Right lung (tissue), 10 donors: ENCODE measurements at places on chromosomes 5 and 9. TPM values are rescaled to one million over a fixed set of nuclear protein-coding genes. Genes with fewer than 3 reads are reported as not detected.

DNA sequence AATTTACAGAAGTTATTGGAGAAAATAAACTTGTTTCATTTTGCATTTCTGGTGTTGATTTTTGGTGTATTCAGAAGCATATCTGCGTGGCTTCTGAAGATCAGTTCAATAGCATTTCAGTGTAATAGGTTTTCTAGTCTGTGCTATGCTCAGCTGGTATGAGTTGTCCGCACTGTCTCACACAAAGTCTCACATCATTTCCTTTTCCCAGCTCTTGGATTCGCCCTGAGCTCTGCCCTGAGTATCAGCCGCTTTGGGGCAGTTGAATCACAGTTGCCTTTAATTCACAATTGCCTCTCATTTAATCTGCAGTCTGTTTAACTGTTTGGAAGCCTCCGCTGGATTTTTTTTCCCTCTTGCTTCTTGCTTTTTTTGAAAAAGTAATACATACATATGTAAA, 6.4 kb upstream of the TTC23L start:
- DNase-seq = no peak

- no peak for DNase-seq
Measured at GRCh38 chr5:160432196-160432595, 10.5 kb downstream of the PTTG1 start.

DNA sequence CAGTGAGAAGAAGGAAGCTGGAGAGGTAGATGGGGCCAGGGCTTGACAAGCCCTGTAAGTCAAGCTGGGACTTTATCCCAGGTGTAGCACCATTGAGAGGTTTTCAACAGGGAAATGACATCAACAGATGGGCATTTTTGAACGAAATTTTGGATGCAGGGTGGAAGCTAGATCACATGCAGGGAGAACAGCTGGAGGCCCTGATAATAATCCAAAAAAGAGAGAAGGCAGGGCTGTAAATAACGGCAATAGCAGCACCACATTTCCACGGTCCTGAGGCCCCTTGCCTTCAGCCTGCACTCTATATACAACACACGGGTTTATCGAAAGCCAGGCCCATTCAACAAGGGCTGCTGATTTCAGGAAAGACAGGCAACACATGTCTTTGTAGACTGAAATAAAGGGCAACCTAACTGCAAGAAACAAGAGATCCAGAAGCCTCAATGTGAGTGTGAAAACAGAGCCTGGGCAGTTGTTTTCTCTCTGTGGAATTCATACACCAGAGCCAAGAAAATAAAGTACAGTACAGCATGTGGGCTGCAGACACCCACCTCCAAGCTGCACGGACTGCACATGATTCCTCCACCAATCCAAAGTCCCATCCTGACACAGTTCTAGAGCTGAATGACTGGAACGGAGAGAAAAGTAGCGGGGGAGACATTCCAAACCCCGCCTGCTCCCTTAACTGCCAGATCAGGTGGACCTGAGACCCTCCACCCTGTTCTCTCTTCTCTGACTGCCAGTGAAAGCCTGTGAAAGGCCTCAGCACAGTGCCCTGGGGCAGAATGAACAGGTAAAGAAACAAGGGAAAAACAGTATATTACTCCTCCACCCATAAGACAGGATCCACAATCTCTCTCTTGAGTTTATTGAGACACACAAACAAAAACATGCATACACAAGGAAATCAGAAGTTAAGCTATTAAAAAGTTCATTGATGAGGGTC, 36.3 kb downstream of the KLHL3 start:
- DNase-seq = no peak

- no peak for DNase-seq
Measured at GRCh38 chr9:125492719-125493118, 214.3 kb downstream of the MAPKAP1 start.

GRCh38 chr5:158492136-158492535, 607.6 kb downstream of the EBF1 start:
- DNase-seq = no peak

DNA sequence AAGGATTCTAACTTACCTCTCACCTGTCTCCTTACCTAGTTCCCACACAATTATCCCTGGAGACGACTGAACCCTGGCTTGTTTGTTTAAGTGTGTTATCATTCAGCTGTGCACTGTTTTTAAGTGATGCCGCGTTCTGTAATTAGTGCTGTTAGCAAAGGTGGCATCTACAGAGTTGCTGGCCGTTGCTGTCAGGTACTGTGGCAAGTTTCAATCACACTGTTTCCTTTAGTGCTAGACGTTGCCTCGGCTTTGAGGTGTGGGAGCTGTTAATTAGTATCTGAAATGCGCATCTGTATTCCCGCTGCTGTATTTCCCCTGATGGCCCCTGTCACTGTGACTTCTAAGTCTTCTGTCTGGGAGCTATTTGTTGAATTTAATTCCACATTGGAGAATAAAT, 193.8 kb upstream of the GAS1 start:
- no peak for DNase-seq

DNA sequence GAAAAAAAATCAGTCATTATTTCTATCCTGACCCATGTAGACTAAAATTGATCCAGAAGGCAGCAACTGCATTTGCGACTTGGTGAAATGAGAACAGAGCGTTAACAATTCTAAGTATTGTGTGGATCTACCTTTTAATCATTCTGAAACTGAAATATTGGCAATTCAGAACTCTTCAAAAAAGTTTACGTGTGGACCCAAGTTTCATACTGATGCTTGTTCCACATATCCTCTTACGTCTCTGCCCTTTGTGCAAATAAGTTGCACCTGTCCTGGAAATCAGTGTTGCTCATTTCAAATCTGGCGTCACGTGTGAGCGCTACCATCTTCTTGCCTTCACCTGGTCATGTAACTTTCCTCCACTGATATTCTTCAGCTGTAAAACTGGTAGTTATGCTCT, 74.7 kb downstream of the NTRK2 start:
- DNase-seq = no peak

DNA sequence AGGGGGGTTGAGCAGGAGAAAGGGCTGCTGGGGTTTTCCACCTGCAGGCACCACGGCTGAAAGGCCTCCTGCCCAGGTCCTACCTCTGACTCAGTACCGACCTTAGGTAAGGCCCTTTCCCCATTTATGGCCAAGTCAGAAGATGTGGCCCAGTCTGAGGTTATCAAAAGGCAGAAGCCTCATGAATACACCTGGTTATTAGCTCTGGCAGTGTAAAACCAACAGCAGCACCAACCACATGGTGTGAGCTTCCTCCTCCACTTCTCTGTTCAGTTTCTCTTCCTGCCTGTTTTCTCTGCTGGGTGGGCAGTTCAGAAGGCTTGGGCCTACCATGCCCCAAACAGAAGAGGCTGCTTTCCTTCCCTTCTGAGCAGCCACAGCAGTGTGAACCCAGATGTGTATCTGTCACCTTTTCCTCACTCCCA, 86.9 kb downstream of the UGCG start:
- DNase-seq = no peak

GRCh38 chr5:52989025-52989780, at the start of gene ITGA2:
ITGA2 (plus strand) TSS chr5:52989352; CDS start chr5:52989469, 117 bp downstream.
- peak; percentile 50 for DNase-seq

DNA sequence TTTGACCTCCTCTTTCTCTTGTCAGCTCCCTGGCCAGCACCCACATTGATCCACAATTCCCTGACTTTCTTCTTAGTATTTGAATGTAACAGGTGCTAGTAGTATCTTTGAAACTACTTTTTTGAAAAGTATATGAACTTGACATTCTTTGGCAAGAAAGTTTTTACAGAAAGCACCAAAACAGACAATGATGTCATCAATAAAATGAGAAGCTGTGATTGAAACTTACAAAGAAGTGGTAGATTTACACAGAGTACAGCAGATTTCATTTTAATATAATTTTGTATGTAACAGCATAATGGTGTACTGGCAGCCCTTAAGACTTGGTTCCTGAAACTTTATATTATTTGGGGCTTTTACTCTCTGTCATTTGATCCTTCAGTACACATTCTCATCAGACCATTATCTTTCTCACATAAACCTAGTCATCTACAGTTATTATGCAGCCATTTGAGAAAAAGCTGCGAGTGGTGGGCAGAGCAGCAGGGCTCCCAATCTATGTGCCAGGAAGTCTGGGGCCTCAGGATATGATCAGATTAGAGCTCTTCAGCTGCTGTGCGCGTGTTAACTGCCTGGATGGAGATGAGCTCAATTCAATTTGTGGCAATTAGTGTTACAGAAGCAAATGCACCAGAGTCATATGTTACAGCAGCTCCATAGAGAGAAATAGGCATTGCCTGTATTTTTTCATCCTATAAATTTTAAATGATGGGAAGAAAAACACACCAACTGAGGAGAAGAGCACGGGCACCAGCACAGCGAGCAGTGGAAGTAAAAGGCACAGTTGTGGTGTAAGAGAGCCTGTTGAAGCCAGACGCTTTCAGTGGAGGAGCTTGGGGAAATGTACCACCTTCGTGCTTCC, 126.1 kb downstream of the STARD4 start:
- no peak for DNase-seq

DNA sequence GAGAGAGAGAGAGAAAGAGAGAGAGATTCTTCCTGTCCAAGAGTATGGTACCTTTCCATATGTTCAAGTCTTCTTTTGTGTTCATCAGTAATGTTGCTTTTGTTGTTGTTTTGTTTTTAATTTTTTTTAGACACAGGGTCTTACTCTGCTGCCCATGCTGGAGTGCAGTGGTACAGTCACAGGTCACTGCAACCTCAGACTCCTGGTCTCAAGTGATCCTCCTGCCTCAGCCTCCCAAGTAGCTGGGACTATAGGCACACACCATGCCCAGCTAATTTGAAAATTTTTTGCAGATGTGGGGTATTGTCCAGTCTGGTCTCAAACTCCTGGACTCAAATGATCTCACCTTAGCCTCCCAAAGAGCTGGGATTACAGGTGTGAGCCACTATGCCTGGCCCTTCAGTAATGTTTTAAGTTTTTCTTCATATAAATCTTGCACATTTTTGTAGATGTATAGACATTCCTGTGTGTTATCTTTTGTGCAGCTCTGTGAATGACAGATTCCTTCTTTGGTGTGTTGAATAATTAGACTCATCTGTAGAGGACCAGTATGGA, 36.3 kb downstream of the ZNF483 start:
- no peak for DNase-seq

- no peak for DNase-seq
Measured at GRCh38 chr5:139638090-139638735, 9.9 kb upstream of the CXXC5 start.

Gene FSD1L
- polyA plus RNA-seq = 7.6 TPM

Gene PDE4D
- polyA plus RNA-seq = 20.8 TPM

Gene MLANA
- 1.3 TPM for polyA plus RNA-seq

Gene CANX
- polyA plus RNA-seq = 443 TPM

Gene IRX1
- polyA plus RNA-seq = 50.0 TPM

Gene SPINK6
- polyA plus RNA-seq = not detected
